Stimulated activated CD4-positive, alpha-beta T cell treated with anti-CD3 and anti-CD28 coated beads, Interleukin-1b, Interleukin-23, amount 100 ng/mL, for 1 hour (primary cell): ENCODE measurements at places on chromosomes 4 and X.

DNA sequence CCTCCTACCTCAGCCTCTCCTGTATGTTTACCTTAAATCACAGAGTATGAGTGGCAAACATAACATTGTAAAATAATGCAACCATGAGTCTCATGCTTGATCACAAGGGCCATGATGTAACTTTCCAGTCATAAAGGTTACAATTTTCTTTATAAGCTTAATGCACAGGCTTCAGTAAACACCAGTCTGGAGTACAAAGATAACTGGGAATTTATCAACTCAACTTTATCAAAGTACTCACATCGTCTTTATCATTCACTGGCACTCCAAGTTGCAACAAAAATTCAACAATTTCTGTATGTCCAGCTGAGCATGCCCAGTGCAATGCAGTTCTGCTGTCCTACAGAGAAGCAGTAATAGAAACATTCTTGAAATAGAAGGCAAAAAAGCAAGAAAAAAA lies 2.8 kb downstream of the PSMD10 start:
- no peak for DNase-seq

DNA sequence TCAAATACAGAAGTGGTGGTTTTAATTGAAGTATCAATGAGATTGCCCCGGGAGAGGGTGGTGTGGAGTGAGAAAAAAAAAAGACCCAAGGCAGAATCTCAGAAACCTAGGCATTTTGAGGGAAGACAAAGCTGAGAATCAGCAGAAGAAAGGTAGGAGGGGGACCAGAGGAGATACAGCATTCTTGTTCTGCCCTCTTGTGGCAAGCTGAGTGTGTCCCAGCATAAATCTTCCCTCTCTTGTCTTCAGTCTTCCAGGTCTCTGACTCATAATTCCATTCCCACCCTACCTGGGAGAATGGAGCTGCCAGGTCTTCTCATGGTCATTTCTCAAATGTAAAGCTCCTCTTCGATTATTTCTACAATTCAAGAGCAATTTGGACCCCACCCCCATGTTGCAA lies 32.7 kb upstream of the MAGED1 start:
- no peak for DNase-seq

- no peak for DNase-seq
Observed at GRCh38 chr4:109939190-109939589, 26.5 kb downstream of the EGF start.

- no peak for DNase-seq
Observed at GRCh38 chr4:139873111-139873860, 207.7 kb downstream of the MGST2 start.

GRCh38 chr4:15434091-15434490 lies 6.3 kb downstream of the C1QTNF7 start:
- DNase-seq = no peak

DNA sequence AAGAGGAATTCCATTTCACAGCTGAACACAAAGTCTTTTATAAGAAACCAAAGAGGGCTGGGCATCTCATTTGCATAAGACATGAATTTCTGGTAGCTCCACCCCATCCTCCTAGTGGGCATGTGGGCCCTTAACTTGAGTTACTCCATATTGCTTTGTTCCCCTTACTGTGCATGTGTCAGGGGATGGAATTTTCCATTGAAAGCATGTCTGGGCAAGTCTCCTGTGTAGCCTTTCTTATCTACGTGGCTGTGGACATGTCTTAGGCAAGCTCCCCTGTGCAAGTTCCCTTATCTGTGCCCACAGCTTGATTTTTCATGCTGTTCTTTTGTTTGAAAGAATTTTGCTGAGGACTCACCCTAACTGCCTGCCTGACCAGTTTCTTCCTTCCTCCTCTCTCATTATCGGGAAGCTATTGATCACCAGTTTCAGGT lies 123.5 kb upstream of the JADE1 start:
- no peak for DNase-seq

DNA sequence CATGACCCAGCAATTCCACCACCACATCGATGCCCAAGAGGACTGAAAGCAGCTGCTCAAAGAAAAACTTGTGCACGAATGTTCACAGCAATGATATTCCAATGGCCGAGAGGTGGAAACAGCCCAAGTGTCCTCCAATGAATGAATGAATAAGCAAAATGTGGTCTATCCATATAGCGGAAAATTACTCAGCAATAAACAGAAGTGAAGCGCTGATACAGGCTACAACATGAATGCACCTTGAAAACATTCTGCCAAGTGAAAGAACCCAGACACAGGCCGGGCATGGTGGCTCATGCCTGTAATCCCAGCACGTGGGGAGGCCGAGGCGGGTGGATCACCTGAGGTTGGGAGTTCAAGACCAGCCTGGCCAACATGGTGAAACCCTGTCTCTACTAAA lies 5.2 kb upstream of the SLC2A9 start:
- no peak for DNase-seq

- DNase-seq = no peak
Observed at GRCh38 chrX:25531096-25531495, 515.3 kb upstream of the ARX start.
